ENCODE measurements at places on chromosomes 4 and X. TPM values are rescaled to one million over a fixed set of nuclear protein-coding genes. Genes with fewer than 3 reads are reported as not detected.

ATP8A1 gene
- total RNA-seq, result 16.7 TPM

DNA sequence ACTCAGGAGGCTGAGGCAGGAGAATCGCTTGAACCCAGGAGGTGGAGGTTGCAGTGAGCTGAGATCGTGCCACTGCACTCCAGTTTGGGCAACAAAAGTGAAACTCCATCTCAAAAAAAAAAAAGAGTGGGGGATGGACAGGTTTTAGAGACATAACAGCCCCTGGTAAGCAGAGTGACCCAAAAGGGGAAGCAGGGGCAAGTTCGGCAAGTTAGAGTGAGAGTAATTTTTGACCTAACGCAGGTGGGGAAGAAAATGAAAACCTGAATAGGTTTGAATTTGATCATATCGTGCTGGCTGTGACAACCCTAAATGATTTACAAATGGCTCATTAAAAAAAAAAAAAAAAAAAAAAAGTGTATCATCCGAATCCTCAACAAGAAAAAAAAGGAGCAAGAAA, 25.7 kb upstream of the TMEM131L start:
- DNase-seq, result no peak

GRCh38 chr4:127224556-127224955, 408.2 kb upstream of the INTU start:
- DNase-seq, result no peak

CACNA1F gene
- total RNA-seq, result 0.05 TPM

DNA sequence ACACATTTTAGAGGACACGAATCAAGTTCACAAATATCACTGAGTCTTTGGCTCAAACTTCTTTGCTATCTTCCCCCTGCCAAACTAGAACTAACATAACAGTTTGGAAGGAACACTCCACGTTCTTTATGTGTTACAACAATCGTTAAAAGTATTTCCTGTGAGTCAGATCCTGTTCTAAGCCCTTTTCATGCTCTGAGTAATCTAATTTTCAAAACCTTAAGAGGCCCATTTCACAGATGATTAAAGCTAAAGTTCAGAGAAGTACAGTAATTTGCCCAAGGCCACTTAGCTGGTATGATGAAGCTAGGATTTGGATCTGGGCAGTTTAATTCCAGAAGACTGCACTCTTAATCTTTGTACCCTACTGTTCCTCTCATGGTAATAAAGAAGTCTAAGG, 854.4 kb upstream of the INTU start:
- DNase-seq, result peak; percentile 61
